ENCODE measurements at places on chromosomes 7 and 10.

DNA sequence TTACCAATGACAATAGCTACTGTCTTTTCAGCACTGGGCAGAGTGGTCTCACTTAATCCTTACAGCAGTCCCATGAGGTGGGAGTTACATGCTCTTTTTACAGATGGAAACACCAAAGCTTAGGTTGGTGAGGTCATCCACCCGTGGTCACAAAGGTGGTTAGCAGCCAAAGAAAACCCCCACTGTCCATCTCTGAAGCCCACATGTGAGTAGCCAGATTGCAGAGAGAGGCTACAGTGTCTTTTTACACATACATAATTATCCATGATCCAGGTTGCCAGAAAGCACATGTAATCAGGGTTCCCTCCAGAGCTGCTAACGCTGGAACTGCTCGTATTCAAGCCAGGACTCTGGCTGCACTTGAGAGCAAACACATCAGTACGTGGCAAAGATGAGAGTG lies 24.6 kb upstream of the ANKRD2 start:
- no peak for DNase-seq

DNA sequence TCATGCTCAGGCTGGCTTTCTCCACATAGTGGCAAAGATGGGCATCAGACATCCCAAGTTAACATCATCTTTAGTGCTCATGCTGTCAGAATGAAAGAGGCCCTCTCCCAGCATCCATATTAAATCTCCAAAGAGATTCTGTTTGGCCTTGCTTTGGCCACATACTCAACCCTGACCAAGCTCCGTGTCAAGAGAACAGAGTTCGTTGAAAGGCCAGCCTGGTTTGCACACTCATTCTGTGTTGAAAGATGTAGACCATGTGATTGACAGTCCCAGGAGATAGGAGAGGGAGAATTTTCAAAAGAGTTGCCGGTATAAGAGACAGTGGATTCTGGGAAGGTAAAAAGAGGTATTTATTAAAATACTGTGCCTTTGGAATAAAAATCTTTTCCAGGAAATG lies 19.7 kb downstream of the MET start:
- DNase-seq, result no peak

DNA sequence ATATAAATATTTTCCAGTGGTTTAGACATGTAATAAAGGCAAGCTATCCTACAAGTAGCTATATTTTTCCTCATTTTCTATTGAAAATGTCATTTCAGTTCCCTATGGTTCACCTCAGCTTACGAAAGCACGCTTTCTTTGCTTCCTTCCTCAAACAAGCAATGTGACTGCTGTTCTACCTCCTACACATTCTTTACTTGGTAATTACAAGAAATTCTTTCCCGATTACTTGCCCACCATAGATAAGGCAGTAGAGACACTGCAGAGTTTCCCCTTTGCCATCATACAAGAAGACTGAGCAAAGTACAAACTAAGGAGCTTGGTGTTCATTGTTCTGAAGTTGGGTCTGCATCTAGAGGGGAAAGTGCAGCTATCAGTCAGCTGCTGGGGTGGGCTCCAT lies 249.4 kb downstream of the CRPPA start:
- no peak for DNase-seq

DNA sequence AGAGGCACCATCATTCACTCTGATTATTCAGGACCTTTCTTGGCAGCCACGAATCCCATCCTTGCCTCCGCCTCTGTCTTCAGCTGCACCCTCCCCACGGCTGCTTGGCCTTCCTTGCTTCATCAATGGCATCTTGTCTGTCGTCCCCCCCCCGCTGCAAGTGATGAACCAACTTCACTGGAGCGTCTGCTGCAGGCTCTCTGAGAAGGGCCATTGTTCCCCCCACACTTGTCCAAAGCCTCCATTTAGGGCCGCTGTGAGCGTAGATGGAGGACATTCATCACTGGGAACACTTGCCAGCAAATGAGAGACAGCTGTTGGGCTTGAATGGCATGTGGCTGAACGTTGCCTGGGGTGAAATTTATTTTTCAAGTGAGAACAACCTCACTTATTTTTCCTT lies 20.1 kb downstream of the AFAP1L2 start:
- DNase-seq, result no peak

DNA sequence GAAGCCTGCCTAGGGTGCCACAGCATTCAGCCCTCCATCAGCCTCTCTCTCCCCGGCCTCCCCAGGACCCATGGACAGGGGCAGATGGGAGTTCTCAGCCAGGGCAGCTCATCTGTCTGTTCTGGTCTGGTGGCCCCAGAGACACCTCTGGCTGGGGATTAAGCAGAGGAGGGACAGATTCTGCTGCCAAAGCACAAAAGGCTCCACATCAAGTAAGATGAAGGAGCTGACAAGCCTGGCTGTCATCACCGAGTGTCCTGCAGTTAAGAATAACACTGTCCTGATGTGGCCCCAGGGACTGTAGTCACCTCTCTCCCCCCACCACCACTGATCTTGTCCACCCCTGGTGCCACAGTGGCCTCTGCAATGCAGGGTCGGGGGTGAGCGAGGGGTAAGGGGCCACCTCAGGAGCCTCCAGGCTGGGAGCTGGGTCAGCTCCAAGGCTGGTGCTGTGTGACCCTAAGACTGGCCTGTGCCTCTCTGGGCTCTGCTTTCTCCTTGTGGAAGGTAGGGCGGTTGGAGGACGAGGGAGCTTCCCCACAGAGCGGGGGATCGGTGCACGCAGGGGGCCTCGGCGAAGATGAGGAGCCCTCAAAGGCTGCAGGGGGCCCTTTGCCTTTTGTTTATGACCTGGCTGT lies 18.7 kb downstream of the C10orf105 start:
- DNase-seq, result no peak

- DNase-seq, result no peak
Observed at GRCh38 chr7:24825931-24826661, 68.8 kb upstream of the GSDME start.

- DNase-seq, result peak; percentile 86
Observed at GRCh38 chr7:44390701-44391100, 65.3 kb upstream of the CAMK2B start.

DNA sequence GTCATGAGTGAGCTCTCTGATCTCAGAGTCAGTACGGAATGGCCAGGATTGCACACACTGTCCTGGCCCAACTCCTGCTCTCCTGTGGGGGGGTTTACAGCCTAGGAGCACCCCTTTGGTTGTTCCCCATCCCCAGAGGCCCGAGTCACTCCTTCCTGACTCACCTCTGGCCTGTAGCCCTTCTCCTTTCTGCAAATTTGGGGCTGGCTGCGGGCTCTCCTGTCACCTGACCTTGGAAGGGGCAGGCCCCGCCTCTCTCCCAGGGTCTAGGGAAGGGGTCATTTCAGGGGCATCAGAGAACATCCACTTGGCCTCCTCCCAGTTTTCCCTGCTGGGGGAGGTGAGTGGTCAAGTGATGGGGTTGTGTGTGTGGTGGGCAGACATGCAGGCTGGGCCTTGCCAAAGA lies 1.7 kb downstream of the NYAP1 start:
- no peak for DNase-seq

GRCh38 chr7:112798274-112799159 lies 8.3 kb upstream of the TMEM168 start:
- DNase-seq, result no peak
